ENCODE measurements at places on chromosomes 5 and 9. TPM values are rescaled to one million over a fixed set of nuclear protein-coding genes. Genes with fewer than 3 reads are reported as not detected.
A peak's percentile ranks its signal among the peaks of the same experiment; 100 is the strongest.

Gene EQTN
- total RNA-seq: not detected

Gene INSL6
- total RNA-seq: not detected

Gene C9orf57
- not detected for total RNA-seq

Gene PCDHA6
- total RNA-seq: 0.20 TPM

Gene PCDHGC5
- total RNA-seq: 1.4 TPM

Gene ORM1
- not detected for total RNA-seq

Gene PCDHB2
- total RNA-seq: 1.8 TPM

Gene AMBP
- total RNA-seq: not detected

Gene TTC33
- 10.2 TPM for total RNA-seq

Gene LHX2
- total RNA-seq: 0.31 TPM

Gene PTPA
- 81.3 TPM for total RNA-seq

Gene GABRA1
- total RNA-seq: not detected

Gene ACTBL2
- not detected for total RNA-seq

Gene RORB
- total RNA-seq: 0.55 TPM

Gene ZBTB34
- total RNA-seq: 6.2 TPM

Gene ABLIM3
- total RNA-seq: 145 TPM

DNA sequence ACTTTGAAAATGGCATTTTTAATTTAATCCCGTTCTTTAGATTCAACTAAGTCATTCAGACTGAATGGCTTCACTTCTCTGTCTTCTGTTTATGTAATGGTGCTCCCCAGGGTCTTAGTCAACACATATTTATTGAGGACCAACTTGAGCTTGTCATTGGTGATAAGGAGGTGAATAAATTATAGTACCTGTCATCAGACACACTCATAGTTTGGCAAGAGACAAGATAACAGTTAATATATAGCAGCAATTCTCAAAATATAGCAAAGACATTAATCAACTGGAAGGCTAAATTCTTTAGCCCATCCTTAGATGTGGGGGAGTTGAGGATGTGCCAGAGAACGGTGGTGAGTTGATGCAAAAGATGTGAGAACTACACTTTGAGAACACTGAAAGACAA lies 78.4 kb downstream of the MACIR start:
- no peak for DNase-seq

GRCh38 chr5:10583663-10584572 lies 20.0 kb downstream of the ANKRD33B start:
- peak; percentile 42 for DNase-seq

DNA sequence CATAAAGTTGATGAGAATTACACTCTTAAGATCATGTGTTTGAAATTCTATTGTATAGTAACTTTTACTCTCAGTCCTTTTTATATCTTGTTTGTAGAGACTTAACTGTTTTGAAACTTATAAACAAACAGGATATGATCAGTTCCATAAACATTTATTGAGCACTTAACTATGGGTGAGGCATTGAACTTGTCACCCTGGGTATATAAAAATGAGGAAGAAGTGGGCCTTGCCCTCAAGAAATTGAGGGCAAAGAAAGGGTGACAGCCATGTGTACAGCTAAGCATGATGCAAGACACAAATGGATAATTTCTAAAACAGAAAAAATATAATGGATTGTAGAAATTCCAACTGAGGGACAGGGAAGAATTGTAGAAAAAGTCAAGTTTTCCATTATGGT lies 15.7 kb downstream of the UNC13B start:
- no peak for DNase-seq

DNA sequence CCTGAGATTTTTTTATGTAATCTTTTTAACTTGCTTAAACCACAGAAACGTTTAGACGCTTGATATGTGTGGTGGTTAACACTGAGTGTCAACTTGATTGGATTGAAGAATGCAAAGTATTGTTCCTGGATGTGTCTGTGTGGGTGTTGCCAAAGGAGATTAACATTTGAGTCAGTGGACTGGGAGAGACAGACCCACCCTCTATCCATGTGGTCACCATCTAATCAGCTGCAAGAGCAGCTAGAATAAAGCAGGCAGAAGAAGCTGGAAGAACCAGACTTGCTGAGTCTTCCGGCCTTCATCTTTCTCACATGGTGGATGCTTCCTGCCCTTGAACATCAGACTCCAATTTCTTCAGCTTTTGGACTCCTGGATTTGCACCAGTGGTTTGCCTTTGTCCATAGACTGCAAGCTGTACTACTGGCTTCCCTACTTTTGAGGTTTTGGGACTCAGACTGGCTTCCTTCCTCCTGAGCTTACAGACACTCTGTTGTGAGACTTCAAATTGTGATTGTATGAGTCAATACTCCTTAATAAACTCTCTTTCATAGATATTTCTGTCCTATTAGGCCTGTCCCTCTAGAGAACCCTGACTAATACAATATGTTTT lies 816.0 kb upstream of the CDH9 start:
- DNase-seq: no peak

DNA sequence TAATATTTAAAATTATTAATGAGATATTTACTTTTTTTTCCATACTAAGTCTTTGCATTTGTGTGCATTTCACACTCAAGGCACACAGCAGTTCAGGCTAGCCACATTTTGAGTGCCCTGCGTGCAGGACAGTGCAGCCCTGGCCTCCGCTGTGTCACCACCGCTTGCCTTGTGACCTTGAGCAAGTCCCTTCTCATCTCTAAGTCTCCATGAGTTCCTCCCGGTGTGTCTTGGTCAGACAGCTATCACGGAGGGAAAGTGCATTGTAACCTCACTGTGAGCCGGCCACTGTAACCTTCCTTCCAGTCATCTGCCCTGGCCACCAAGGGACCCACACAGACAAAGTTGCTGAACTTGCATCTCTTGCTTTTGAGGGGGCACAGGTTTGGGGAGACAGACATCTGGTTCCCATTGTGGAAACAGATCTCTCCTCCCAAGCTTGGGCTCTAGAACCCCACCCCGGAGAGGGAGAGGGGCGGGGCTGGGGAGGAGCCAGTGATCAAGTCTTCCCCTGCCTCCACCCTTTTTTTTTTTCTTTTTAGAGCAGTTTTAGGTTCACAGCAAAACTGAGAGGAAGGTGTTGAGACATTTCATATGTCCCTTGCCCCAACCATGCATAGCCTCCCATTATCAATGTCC lies 96.8 kb downstream of the C9orf50 start:
- DNase-seq: no peak

- DNase-seq: no peak
Observed at GRCh38 chr5:14428302-14429081, 153.1 kb upstream of the OTULINL start.

DNA sequence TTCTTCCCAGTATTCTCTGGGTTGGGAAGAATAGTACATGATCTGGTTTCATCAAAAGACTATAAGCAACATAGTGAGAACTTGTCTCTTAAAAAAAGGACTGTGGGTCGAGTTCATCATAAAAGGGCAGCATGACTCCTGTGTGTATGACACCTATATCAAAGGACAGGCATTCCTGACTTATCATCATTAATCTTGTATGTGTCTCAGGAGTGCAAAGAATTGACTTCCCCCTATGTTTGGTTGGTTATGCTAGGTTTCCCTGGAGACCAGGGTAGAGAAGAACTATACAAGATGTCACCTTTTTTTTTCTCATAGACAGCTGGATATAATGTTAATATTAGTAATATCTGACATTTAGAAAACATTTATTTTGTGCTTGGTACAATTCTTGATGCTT lies 173.1 kb upstream of the ANKRD55 start:
- no peak for DNase-seq

DNA sequence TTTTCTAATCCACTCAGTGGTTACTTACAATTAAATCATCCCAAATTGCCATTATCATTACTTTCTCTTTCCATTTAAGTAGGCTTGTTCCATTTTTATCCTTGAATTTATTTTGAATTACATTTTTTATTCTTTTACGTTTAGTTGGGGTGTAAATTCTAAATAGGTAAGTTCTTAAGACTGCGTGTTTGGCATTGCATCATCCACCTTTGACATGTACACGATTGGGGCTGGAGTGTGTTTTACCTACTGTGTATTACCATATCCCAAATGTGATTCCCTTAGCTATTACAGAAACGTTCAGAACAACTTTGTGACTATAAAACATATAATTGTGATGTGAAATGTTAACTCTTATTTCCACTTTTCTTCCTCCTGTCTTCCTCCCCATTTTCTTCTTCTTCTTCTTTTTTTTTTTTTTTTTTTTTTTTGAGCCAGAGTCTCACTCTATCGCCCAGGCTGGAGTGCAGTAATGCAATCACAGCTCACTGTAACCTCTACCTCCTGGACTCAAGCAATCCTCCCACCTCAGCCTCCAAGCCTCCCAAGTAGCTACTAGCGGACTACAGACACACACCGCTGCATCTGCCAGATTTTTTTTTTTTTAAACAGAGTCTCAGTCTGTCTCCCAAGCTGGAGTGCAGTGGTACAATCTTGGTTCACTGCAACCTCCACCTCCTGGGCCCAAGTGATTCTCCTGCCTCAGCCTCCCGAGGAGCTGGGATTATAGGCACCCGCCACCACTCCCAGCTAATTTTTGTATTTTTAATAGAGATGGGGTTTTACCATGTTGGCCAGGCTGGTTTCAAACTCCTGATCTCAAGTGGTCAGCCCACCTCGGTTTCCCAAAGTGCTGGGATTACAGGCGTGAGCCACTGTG lies 16.7 kb downstream of the MARVELD2 start:
- no peak for DNase-seq

- no peak for DNase-seq
Observed at GRCh38 chr9:15400281-15400941, 22.3 kb upstream of the SNAPC3 start.

DNA sequence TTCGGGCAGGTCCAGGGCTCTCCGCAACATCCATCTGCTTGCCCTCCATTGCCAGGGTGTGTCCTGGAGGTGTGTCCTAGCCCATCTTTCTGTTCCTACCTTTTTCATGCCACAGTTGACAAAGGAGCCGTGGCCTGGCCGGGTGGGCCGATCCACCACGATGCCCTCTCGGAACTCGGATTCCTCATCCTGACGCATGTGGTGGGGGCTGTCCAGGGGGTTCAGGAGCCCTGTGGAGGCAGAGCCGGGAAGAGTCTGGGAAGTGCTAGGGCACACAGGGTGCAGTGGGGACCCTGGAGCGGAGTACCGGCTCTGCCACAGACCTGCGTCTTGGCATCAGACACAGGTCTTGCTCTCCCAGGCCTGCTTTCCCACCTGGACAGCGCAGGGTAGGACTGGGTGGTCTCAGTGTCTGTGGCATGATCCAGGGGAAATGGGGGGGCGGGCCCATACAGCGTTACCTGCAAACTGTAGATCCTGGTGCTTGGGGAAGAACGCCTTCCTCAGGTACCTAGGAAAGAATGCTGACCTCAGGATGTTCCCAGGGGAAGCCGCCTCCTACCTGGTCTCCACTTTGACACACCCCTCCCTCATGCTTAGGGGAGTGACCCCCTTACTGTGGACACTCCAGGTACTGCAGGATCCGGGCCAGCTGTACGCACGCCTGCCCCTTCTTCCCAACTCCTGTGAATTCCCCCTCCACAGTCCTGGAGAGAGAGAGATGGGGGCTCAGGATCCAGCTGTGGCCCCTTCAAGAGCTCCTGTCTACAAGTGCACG lies 3.5 kb downstream of the SPOUT1 start:
- DNase-seq: no peak

DNA sequence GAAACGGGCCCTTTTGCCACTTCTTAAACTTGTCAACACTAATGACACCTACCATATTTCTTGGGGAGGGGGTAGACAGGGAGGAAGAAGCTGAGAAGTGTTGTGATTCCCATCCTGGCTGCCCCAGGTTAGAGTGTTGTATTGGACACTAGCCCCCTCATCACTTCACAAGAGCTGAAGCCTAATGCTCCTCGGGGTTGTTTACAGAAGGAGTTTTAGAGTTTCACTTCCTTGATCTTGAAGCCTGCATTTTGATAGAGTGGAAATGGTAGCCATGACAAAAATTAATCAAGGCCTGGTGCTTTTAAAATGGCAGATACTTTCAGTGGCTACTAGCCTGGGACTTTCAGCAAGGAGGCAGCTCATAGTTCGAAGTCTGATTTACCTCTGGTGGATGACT lies 11.0 kb upstream of the FAM120AOS start:
- no peak for DNase-seq

- no peak for DNase-seq
Observed at GRCh38 chr5:109697339-109697738, 7.6 kb downstream of the MAN2A1 start.

DNA sequence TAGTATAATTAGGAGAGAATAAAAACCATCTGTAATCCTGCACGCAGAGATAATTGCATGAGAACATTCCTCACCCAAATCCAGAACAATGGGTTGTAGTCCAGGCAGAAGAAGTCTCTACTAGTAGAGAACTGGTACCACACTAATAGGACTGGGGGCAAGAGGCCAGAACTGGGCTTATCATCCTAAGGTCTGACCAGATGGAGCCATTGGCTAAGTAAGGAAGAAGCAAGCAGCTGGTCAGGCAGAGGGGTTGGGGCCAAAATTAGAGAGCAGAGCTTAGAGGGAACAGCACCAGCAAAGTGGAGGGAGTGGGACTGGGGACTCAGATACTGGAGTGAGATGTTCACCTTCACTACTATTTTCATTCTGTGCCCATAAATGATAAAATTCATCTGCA lies 35.4 kb upstream of the MAP1B start:
- no peak for DNase-seq

- DNase-seq: no peak
Observed at GRCh38 chr5:110460837-110461236, 265.6 kb downstream of the TMEM232 start.

DNA sequence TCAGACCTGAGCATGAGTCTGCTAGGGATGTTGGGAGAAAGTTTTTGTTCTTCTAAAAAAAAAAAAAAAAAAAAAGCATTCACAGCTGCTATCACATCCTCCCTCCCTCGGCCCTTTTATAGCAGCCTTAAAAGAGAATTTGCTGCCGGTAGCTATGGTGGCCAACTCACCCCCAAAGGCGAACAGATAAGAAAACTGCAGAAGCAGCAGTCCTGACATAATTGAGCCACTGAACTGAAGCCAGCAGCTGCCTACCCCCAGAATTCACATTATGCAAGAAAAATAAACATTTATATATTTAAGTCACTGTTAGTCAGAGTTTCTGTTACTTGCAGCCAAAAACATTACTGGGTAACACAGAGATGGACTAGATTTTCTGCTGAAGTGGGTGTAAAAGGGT lies 124.3 kb upstream of the SMARCA2 start:
- no peak for DNase-seq

- DNase-seq: no peak
Observed at GRCh38 chr9:75235632-75236031, 147.3 kb downstream of the OSTF1 start.
